ENCODE measurements at places on chromosomes 3 and 15.

GRCh38 chr3:81270603-81271379 is 490.7 kb downstream of the GBE1 start:
- no peak for DNase-seq

GRCh38 chr3:168307893-168308292 is 212.2 kb upstream of the GOLIM4 start:
- DNase-seq: no peak

- DNase-seq: no peak
Observed at GRCh38 chr3:52838561-52839267, 3.9 kb upstream of the MUSTN1 start.

GRCh38 chr3:30578479-30578878 is 27.9 kb upstream of the TGFBR2 start:
- no peak for DNase-seq

DNA sequence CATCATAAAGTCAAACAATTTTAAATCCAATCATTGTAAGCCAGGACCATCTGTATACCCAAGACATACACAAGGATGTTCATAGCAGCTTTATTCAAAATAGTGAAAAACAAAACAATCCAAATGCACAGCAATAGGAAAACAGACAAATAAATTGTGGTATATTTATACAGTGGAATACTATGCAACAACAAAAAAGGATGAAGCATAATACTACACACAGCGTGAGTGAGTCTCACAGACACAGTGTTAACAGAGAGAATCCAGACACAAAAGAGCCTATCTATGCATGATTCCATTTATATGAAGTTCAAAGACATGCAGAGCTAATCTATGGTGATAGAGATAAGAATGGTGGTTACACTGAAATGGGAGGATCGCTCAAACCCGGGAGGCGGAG is 5.6 kb upstream of the MUC20 start:
- no peak for DNase-seq

DNA sequence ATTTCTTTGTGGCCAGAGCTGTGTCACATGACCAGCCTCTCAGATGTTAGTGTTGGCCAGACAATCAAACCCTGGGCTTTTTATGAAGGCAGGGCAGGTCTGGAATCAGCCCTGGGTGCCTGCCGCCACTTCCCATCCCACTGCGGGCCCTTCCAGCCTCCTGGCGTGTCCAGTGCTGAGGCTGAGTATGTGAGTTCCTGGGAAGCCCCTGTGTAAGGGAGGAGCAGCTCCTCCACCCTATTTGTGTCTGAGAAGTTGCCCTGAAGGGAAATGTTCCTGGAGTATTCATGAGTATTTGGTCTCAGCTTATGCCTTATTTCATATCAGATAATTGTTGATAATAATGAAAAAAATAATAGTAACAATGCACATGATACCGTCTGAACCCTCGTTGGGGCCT is 190.1 kb downstream of the NSMCE3 start:
- no peak for DNase-seq

DNA sequence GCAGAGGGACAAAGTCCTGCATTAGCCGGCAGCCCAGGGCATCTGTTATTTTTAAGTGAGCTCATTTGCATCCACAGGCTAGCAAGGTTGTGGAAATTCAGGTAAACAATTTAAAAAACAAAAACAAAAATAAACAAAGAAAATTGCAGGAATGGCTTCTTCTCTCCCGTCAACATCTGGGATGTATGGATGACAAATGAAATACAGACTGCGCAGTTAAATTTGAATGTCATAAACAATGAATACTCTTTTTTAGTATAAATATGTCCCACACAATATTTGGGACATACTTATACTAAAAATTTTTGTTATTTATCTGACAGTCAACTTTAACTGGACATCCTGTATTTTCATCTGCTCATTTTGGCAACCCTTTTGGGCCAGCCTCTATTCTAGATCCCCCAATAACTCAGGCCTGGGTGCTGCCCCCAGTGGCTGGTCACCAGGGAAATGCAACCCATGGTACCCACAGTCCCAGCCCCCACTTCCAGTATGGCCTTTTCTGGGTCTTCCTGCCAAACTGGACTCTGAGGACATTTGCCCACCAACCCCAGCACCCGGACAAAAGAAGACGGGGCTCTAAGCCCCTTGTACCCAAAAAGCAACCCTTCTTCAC is 12.7 kb downstream of the GRM2 start:
- DNase-seq: no peak

- no peak for DNase-seq
Observed at GRCh38 chr3:89320186-89320585, 212.8 kb downstream of the EPHA3 start.

DNA sequence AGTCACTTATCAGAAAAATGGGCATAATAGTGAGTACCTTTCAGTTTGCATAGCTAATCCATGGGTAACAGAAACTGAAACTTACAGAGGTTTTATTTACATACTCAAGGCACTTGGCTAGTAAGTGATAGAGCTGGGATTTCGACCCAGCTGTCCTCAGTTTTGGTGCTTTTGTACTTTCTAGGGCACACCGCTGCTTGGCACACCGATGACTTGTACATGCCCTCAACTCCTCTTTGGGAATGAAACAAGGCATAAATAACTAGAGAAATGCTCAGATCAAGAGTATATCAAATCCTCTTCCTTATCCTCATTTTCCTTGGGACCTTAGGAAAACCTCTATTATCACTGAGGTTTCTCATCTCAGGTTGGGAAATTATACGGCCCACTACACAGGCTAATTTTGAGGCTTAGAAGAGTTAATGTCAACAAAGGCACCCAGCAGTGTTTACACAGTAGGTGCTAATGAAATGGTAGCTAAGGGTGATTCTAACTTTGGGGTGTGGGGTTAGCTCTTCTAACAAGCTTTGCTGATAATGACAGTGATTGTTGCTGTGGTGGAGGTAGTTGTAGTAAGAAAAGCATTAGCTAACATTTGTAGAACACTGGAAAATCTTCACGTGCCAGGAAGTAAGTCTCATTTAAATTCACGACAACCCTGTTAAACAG is 20.3 kb upstream of the DGKG start:
- DNase-seq: no peak

- DNase-seq: no peak
Observed at GRCh38 chr15:101676921-101677329, 24.7 kb upstream of the TM2D3 start.

DNA sequence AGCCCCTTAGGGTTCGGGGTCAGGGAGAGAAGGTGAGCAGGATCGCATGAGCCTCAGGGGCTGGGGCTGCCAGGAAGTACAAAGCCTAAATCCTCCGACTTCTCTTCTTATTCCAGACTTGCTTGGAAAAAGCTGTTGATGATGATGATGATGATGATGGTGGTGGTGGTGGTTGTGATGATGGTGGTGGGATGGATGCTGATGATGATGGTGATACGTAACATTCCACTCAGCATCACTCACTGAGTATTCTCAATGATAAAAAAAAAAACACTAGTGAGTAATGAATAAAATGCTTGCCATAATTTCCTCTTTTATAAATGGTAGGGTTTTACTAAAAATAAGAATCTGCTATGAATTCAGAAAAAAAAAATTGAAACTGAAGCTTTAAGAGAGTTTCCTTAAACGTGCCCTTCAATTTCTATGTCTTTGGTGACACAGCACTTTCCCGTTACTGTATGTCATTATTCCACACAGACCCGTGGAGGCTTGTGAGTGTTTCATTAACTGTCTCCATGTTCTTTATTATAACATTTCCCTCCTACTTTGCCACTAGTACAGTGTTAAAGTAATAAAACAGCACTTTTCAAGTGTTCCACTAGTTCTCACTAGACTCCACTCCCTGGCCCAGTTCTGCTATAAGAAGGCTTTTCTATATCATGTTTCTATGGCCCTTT is 5.4 kb upstream of the ACAN start:
- DNase-seq: no peak

DNA sequence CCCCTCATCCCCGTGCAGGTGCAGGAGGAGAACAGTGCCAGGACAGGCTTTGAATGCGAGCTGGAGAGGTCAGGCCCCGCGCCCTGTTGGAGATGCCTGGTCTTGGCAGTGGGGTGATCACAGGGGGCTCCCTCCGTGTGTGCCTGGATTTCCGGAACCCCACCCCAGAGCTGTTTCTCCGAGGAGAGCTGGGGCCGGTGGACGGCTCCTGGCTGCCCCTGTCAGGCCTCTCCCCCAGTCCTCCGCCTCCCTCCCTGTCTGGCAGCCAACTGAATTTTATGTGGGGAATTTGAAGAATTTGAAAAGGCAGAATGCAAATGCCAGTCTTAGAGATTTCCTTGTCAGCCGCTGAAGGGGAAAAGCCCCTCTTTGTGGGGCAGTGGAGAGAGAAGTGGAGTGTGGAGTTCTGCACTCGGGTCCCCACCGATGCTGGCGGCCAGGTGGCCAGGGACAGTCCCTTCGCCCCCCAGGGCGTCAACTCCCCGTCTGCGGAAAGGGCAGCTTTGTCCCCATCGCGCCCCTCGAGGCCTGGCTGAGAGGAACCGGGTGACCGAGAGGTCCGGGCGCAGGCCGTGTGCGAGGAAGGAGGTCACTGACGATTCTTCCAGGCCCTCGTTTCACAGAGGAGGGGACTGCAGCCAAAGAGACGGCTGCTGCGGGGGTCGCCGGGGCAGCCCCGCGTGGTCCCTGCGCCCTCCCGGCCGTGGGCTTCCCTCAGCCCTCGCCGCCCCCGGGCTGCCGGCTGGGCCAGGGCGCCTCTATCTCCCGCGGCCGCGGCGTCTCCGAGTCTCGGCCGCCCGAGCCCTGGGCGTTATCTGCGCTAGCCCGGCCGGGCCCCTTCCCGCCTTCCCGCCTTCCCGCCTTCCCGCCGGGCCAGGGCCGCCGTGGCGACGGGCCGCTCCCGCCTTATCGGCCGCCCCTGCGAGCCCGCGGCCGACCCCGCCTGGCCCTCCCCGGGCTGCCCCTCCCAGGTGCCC is 56.0 kb upstream of the LCTL start:
- no peak for DNase-seq
